NCI-H345 (cell line): ENCODE measurements at places on chromosomes 12 and 14.

GRCh38 chr12:89135976-89136634 lies 216.2 kb downstream of the DUSP6 start:
- no peak for DNase-seq

DNA sequence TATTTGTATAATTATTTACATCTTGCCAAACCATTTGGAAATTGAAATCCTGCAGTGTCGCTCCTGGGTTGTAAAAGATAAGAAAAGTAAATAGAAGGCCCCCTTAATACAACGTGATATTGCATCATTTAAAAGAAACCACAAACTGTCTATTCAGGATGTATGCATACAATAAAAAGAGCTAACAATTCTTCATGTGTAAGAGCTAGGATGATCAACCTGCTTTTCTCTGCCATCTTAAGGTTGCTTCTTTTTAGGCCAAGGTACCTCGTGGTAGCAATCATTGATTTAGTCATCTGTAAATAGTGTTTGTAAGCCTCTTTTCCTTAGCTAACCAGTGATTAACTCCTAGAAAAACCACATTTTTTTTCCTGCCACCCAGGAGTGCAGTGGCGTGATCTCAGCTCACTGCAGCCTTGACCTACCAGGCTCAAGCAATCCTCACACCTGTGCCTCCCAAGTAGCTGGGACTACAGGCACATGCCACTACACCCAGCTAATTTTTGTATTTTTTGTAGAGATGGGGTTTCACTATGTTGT lies 3.3 kb upstream of the USP44 start:
- no peak for DNase-seq

DNA sequence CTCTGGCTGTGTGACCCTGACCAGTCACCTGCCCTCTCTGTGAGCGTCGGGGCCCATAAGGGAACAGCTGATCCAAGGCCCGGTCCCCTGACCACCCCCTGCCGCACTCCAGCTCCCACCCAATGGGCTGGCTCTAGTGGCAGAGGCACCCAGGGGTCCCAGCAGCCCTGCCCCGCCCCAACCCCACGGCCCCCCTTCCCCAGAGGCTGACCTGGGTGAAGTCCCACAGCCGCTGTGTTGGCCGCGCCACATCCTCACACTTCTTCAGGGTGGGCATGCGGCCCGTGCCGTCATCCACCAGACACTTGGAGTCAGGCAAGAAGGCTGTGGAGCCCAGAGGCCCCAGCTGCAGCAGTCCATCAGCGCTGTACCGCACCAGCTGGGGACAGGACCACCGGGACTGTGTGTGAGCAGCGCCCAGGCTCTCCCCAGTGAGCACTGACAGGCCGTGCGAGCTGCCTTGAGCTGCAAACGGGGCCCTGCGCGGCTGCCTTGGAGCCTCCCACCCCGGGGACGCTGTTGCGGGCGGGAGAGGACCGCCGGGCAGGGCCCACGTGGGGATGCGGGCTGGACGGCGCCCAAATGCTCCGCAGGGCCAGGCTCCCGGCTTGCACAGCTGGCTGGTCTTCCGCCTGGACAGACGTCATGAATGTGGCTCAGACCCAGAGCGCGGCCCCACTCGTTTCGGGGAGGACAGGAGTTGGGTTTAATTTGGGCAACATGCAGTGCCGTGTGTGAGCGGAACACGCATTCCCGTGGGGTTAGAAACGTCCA lies 53.5 kb downstream of the NOC4L start:
- DNase-seq, result no peak

- DNase-seq, result no peak
Measured at GRCh38 chr12:70535896-70536374, 101.3 kb downstream of the PTPRB start.

DNA sequence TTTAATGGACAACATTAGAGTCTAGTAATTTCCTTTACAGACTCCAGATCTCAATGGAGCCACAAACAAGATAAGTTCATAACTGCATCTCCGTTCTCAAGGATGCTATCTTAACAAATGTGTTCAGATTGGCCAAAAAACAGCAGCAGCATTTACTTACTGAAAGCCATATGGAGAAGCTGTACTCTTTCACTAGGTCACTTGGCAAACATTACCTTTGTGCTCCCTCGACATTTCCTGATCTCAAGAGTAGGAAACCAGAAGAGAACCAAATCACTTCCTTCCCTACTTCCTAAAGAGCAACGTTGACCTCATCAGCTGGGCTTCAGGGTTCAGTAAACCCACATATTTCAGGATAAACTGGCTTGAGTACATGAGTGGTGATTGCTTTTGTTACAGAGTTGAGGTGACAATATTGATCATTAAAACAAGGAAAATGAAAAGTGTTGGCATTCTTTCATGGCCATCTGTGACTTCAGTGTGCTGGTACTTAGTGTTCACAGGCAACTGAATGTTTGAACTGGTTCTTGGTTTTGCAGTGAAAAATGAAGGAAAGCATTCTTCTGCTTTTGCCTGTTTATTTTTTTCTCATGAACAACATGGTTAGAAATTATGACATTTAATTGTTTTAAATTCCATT lies 449.6 kb downstream of the TMEM117 start:
- no peak for DNase-seq

DNA sequence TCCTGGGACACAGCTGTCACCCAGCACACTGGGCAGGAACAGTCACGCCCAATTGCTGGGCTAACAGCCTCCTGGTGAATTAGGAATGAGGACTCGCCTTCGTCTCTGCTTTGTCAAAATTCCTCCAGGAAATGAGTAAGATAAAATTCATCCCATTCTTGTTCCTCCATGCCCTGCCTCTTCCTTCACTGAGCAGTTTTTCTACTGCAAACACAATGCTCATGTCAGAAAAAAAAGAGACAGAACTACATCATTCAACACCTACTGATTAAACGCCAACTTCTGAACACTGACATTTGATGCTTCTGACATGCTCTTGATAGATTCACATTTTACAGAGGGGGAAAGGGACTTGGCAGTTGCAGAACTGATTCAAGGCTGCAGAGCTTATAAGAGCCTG lies 37.5 kb upstream of the DTX1 start:
- no peak for DNase-seq
